Tracheal epithelial cell (primary cell): ENCODE measurements at places on chromosomes 2 and 18. TPM values are rescaled to one million over a fixed set of nuclear protein-coding genes. Genes with fewer than 3 reads are reported as not detected.

The NAT8 gene
- not detected in 2 replicates for total RNA-seq

The SERPINB7 gene
- 35.4 and 53.0 TPM in 2 replicates for total RNA-seq

The HOXD8 gene
- 0.21 and 1.7 TPM in 2 replicates for total RNA-seq

The UGT1A5 gene
- 0.24 TPM in 1 of 2 replicates, not detected in the other for total RNA-seq

The KCTD18 gene
- total RNA-seq: 20.7 and 37.5 TPM in 2 replicates

The LCT gene
- total RNA-seq: not detected in 2 replicates

The CYP26B1 gene
- total RNA-seq: under 0.01 and 0.24 TPM in 2 replicates

The PRSS56 gene
- not detected in 2 replicates for total RNA-seq

The QPCT gene
- 6.4 and 21.2 TPM in 2 replicates for total RNA-seq

The HJURP gene
- 0.85 and 2.2 TPM in 2 replicates for total RNA-seq

The MARCO gene
- total RNA-seq: not detected in 2 replicates

The HOXD13 gene
- total RNA-seq: not detected in 2 replicates

The GALNT14 gene
- 12.8 and 28.2 TPM in 2 replicates for total RNA-seq

The SLC30A3 gene
- not detected in 2 replicates for total RNA-seq

The EDAR gene
- under 0.01 and 0.48 TPM in 2 replicates for total RNA-seq

The TMEFF2 gene
- total RNA-seq: under 0.01 TPM in 1 of 2 replicates, not detected in the other

The PLEKHM3 gene
- 13.4 and 16.9 TPM in 2 replicates for total RNA-seq

The HOXD10 gene
- 0.48 TPM in 1 of 2 replicates, not detected in the other for total RNA-seq

The MRPL33 gene
- total RNA-seq: 33.7 and 77.8 TPM in 2 replicates

The ESPNL gene
- total RNA-seq: 0.48 TPM in 1 of 2 replicates, not detected in the other

The ASPRV1 gene
- under 0.01 TPM in 1 of 2 replicates, not detected in the other for total RNA-seq

The MPP4 gene
- total RNA-seq: not detected in 2 replicates

The MEIS1 gene
- total RNA-seq: 8.9 and 26.4 TPM in 2 replicates

The TTN gene
- total RNA-seq: under 0.01 TPM in 1 of 2 replicates, not detected in the other

The GREB1 gene
- total RNA-seq: 0.21 and 0.24 TPM in 2 replicates

The SLC4A3 gene
- 1.3 and 5.3 TPM in 2 replicates for total RNA-seq

The CPLX4 gene
- total RNA-seq: 0.24 TPM in 1 of 2 replicates, not detected in the other
